ENCODE measurements at places on chromosomes 6 and 20.

DNA sequence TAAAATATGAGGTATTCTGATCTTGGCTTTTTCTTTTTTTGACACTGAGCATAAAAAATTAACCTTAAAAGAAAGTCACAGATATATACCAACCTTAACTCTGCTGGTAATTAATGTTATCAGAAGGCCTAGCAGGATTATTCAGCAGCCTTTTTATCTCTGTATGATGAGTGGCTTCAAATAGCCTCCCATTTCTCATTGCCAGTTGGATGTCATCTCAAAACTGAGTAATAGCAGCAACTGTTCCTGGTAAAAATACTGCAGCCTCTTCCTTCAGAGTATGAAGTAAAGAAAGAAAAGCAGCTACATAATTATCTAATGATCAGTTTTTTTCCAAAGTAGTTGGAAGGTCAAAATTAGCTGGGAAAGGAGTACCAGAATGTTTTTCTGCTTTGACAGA, 24.9 kb upstream of the HDGFL1 start:
- DNase-seq, result no peak

GRCh38 chr6:65631711-65632110, 75.3 kb downstream of the EYS start:
- no peak for DNase-seq

DNA sequence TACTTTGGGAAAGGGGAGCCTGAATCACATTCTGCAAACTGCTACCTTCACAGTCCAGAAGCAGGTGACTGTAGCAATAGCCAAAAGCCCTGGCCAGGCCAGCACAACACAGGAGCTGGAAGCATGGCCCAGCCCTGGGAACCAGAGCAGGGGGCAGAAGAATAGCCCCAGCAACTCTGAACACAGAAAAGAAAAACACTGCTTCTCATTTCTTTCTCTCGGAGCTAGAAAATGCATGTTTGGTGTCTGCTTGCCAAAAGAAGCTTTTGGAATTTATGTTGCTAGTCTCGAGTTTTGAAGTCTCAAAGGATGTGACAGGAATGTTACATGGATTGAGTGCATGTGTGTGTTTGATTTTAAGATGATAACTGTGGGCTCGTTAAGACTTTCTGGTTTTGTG, 79.8 kb upstream of the SCAF8 start:
- DNase-seq, result no peak

- peak; percentile 35 for DNase-seq
Measured at GRCh38 chr6:117270055-117270842, 4.9 kb downstream of the VGLL2 start.

Data from NCI-H1105 (cell line).